ENCODE measurements at places on chromosomes 5 and 9.

DNA sequence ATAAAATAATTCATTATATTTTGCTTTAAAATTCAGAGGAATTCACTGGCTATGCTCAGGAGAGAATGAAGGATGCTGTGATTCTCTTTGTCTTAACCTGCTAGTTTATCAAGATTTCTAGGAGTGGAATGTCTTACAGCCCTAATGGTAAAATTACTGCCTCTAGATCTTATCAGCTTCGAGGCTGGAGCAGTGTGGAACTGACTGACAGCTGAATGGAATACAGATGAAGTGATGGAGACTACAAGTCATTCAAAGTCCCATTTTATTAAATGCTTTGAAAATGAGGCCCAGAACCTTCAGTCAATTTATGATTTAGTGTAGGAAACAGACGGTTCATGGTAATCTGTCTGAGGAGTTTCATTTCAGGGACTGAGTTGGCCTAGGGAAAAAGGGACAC, 202.1 kb downstream of the RFX3 start:
- DNase-seq: no peak

GRCh38 chr5:133287500-133287899, 235.7 kb downstream of the HSPA4 start:
- DNase-seq: no peak

GRCh38 chr5:60510663-60511062, 189.3 kb downstream of the DEPDC1B start:
- no peak for DNase-seq

GRCh38 chr9:133162861-133163503, 732 bp downstream of the GBGT1 start:
- DNase-seq: no peak

DNA sequence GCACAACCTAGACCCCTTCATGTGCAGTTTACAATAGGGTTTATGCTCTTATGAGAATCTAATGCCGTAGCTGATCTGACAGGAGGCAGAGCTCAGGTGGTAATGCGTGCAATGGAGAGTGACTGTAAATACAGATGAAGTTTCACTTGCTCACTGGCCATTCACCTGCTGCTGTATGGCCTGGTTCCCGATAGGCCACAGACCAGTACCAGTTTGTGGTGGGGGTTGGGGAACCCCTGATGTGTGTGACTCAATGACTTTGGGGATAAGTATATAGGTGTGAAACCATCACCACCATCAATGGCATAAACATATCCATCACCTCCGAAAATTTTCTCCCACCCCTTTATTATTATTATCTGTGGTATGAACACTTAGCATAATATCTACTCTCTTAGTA, 42.1 kb downstream of the TLR4 start:
- no peak for DNase-seq

DNA sequence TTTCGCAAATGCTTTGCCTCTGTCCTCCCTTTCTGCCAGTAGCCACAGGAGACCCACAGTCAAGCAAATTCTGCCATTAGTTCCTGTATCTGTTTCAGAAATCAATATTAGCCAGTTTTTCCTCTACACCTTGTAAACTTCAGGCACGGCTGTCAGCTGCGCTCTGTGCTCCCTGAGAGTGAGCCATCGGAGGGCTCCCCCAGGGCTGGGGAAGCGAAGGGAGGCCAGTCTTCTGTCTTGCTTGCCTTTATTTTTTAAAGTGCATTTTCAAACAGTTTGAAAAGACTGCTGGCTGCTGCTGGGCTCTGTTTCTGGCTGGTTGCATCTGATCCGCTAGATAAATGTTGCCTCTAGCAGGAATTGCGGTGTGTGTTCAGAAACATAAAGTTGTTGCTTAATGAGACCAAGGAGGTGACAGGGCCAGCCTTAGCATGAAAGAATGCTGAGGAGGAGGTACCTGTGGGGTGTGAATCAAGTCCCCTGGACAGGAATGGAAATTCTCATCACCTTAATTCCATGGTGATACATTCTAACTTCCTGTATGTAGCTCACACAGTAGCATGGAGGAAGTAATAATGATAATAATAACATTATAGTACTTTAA, 421.7 kb upstream of the KIF2A start:
- no peak for DNase-seq

DNA sequence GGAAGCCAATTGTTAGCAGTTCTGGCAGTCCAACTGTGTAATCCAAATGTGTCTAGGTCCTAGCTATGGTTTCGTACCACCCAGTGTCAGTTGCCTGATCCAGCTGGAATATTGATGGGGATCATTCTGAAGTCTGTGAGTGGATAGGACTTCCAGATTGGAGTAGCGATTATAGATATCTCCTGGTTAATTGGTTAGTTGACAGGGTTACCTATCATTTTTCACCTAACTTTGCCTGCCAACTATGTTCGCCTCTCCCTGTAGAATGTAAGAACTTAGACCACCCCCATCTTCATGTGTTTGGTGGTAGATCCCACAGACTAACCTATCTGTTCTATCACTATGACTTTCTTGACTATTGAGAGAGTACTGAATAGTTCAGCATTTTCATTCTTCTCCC, 59.9 kb downstream of the TEK start:
- DNase-seq: no peak

- no peak for DNase-seq
Measured at GRCh38 chr5:6356578-6357164, 21.7 kb downstream of the MED10 start.

GRCh38 chr9:75148561-75148960, 60.2 kb downstream of the OSTF1 start:
- DNase-seq: no peak

- DNase-seq: no peak
Measured at GRCh38 chr5:52947208-52947607, 41.9 kb upstream of the ITGA2 start.

DNA sequence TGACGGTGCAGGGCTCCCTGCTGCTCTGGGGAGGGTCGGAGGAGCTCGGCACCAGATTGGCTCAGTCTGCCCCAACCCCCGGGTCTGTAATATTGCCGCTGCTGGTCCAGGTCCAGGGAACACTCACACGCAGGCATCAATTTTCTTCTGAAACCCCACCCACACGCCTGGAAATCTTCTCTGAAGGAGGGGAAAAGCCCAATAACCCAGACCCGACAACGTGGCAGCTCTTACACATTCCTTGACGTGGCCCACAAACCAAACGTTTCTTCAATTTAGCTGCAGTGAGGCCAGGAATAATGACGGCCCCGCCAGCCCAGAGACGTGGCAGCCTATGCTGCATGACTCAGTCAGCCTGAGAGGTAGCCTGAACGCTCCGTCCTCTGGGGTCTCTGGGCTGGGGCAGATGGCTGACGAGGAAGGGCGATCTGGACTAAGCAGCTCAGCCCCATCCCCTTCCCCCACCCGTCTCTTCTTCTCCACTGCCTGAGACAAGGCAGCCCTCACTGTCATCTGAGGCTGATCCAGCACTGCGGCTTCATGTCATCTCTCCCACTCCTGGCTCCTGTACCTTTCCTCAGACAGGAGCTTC, 9.9 kb upstream of the SPARC start:
- no peak for DNase-seq

DNA sequence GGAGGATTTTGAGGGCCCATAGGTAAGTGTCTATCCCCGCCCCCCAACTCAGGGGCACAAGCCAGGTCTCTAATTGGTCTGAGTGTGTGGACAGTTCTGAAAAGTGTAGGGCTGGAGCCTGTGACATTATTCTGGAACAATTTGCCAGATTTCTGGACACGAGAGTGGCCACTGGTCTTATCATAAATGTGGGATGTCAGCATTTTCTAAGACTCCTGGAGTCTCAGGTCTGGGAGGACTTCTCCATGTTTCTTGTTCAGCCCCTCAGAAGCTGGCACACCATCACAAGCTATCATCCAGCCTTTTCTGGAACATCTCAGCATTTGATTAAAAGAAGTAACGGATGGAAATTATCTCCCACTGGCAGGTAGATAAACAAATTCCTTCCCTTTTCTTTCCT, 141.4 kb downstream of the SEC61B start:
- no peak for DNase-seq

DNA sequence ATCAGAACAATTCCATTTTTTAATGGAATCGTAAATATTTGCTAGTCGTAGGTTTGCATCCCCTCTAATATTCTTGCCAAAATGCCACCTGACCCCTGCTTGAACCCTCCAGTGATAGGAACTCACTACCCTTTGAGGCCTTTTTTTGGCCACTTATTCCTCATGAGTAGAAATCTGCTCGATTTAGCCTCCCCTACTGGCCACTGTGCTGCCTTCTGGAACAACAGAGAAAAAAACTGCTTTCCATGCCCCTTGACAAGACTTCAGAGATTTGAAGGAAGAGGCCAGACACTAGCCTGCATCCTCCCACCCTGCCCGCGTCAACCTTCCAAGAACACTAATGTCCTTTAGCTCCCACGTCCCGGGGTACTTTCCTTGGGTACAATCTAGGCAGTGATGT, 4.1 kb downstream of the CCDC69 start:
- DNase-seq: no peak

DNA sequence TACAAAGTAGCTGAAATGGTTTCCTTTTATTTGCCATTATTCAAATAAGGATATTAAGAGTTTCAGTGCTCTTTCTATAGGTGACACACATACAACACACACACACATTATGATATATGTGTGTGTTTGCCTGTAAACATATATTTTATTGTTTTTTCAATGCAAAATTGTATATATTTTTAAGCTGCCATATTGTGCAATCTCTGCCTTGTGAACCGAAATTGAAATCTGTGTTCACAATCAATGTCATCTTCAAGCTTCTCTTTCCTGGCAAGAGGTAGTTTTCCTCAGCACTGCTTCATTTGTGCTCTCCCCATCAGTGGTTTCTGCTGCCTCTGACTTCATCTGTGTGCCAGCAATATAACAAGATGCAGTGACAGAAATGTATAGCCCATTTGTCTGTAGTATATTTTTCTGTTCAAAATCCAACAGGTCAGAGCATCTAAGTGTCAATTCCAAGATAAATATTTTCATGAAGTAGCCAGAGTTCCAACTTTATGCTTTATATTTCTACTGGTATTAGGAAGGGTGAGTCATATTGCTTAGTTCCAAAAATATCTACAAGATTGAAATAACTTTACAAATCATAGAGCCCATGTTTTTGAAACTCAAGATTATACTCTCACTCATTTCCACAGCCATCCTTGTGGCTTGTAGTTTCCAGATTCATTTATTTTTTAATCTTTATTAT, 1704.8 kb upstream of the CDH9 start:
- DNase-seq: no peak

GRCh38 chr5:56735849-56736641, 79.3 kb upstream of the MAP3K1 start:
- no peak for DNase-seq

GRCh38 chr5:151612689-151613427, 21.7 kb upstream of the FAT2 start:
- no peak for DNase-seq

DNA sequence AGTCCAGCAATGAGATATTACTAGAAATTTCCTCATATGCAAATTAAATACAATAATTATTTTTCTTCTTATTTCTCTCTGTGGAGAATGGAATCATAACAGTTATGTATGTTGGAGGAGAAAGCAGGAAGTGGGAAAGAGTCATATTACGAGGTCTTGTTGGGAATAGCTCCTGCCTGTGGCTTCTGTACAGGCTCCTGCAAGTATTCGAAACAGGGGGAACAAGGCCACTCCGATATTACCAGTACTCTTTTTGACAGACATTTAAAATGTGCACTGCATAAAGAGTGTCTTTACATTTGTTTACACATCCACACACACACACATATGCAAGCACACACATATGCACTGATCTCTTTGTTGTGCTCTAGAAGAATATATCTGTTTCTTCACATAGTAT, 812.0 kb upstream of the ZNF608 start:
- DNase-seq: no peak

GRCh38 chr5:138720840-138721239, 32.4 kb upstream of the CTNNA1 start:
- no peak for DNase-seq

DNA sequence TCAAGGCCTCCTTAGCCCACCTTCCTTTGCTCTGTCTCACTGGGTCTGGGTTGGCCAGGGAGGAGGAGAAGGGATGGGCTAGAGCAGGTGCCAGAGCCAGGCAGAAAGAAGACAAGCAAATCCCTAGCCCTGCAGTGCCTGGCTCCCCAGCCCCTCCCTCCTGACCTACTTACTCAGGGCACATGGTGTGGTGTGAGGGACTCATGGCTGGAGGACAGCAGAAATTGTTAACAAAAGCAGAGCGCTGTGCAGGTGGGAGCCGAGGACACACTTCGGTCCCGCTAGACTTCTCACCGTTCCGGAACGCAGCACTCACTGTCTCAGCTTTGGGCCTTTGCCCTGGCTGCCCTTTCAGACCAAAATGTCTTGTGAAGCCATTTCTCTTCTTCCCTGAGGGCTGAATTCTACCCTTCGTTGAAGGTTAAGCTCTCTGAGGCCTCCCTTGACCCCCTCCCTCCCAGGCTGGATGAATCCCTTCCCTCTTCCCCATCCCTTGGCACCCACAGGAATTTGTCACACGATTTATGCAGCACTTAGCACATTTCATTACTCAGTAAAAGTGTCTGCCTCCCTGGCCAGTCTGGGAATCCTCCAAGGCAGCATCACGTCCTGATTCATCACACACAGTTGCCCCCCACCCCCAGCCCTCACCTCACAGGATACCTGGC, 263.9 kb upstream of the TRPC7 start:
- DNase-seq: no peak

- no peak for DNase-seq
Measured at GRCh38 chr5:66343370-66344071, 199.4 kb downstream of the SREK1 start.

GRCh38 chr5:141814064-141814964, 63.9 kb downstream of the PCDH1 start:
- DNase-seq: no peak

DNA sequence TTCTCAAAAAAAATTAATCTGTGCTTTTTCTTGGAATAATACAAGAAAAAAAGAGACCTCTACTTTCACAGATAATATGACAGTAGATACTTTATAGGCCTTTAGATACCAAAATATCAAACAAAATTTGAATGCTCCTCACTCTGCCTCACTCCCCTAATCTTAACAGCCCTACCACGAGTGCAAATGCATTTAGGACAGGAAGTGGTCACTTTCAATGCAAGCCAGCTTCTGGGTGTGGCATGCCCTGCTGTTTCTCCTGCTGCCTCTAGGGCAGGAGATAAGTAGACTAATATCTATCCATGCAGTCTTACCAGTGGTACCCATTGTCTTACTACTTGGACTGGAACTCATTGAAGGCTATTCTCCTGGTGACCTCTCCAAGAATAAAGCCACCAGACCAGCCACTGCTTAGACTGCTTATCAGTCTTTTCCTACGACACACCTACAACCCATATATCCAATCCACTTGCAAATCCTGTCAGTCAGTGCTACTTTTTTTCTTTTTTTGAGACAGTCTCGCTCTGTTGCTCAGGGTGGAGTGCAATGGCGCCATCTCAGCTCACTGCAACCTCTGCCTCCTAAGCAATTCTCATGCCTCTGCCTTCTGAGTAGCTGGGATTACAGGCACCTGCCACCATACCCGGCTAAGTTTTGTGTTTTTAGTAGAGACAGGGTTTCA, 23.0 kb downstream of the FRRS1L start:
- no peak for DNase-seq

- no peak for DNase-seq
Measured at GRCh38 chr5:83644301-83644700, 76.4 kb downstream of the HAPLN1 start.

- DNase-seq: no peak
Measured at GRCh38 chr5:108016101-108016500, 345.4 kb upstream of the EFNA5 start.

- DNase-seq: no peak
Measured at GRCh38 chr9:131976157-131977108, 103.2 kb downstream of the MED27 start.
